ENCODE measurements at places on chromosomes 6 and 20.

DNA sequence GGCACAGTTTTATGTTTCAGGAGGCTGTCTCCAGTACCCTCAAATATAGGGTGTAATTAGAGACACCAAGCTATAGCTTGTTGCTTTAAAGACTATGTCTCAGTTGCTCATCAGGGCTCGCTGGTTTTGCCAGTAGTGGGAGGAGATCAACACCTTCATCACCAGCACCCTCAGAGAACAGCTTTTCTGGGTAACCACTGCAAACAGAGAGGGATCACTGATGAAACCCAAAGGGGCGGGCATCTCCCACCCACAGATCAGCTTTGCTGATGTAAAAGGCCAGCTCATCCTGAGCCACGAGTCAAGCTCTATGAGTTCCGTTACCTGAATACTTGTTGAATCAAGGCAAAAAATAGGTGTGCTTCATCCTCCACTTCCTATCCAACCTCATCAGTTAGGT is 187.7 kb downstream of the AIG1 start:
- no peak for DNase-seq

DNA sequence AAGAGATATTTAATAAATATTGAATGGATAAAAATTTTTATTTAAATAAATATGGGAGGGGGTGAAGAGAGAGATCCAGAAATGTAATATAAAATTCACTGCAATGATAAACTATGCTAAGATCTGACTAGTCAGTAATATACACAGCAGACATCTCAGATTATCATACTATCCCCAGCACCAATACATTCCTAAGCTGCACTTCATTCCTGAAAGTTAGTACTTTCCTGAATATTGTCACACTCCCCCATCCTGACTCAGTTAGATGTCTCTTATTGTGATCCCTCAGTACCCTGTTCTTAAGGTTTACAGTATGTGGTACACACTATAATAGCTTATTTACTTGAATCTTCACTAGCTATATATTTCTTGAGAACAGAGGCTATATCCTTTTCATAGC is 88.3 kb upstream of the KCNQ5 start:
- DNase-seq, result no peak

- no peak for DNase-seq
Observed at GRCh38 chr20:23655491-23656211, 17.9 kb upstream of the CST3 start.

GRCh38 chr6:107807196-107807811 is 16.8 kb downstream of the SCML4 start:
- no peak for DNase-seq

- no peak for DNase-seq
Observed at GRCh38 chr6:39819228-39819627, 27.1 kb downstream of the DAAM2 start.

DNA sequence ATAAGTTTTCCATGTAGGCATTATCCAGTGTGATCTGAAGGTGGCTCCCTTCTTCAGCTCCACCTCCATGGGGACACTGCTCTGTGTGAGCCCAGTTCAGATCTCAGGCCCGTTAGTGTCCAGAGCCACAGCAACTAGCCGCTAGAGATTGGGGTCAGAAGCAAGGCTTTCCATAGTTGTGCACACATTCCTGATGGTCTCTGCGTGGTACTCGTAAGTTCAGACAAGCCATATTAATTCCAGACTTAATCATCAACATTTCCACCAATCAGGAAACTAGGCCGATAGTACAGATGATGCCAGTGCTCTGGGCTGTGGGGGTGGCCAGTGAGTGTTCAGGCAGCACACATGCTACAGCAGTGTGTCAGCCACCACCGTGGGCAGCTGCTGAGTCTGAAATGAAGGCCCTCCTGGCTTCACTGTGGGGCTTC is 17.5 kb upstream of the SYNCRIP start:
- DNase-seq, result no peak

GRCh38 chr6:2767657-2768524 is 2.7 kb downstream of the WRNIP1 start:
- no peak for DNase-seq

DNA sequence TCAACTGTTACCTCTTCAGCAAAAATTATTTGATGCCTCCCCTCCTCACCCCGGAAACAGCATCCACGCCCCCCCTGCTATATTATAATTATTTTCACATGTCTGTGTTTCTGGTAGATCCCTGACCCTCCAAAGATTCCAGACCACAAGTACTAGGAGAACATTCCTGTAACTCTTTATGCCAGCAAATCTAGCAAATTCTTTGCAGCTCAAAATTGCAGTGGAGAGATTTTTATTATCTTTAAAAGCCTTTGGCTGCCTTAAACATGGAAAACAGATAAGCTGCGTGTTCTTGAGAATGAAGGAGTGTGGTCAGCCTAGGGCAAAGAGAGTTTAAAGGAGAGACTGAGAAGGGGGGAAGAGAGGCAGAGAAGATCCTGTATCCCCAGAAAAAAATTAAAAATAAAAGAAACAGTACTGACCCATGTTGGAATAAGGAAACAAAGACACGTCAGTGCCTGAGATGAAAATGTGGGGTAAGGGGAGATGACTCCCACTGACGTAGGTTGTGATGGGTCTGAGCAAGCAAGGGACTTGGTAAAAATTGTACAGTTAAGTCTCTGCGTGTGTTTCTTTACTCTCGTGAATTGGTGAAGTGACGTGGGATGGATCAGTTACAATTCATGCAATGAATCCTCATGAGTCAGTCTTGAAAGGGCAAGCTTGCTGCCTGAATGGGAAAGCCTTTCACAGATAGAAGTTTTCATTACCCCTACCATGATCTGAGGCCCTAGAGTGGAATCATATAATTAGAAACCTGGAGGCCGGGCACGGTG is 8.3 kb downstream of the ID4 start:
- no peak for DNase-seq

GRCh38 chr6:158002951-158003853 is 21.5 kb downstream of the SYNJ2 start:
- no peak for DNase-seq

- no peak for DNase-seq
Observed at GRCh38 chr6:56555438-56555872, 87.2 kb downstream of the DST start.

GRCh38 chr20:17823409-17824144 is 123.8 kb downstream of the BANF2 start:
- DNase-seq, result no peak

Data from endothelial cell (in vitro differentiated cells).